Kasumi-1 (cell line): ENCODE measurements at places on chromosomes 1 and 21.
A peak's percentile ranks its signal among the peaks of the same experiment; 100 is the strongest.

GRCh38 chr1:10939654-10940450 is 72.6 kb upstream of the TARDBP start:
- peak; percentile 36 for DNase-seq

DNA sequence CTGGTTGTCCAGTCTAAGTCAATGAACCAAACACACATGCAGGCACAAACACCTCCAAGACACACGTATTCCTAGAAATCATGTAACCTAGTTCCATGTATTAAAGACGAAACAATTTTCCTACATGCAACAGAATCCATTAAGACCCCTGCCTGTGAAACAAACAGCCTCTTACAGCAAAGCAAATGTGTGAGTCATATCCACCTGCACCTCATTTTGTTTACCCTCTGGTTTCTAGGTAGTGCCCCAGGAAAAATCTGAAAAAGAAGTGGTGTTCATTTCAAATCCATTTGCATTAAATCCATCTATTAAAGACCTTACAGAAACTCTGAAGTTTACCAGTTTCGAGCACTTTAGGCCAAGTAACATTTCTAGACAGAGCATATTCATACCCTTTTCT is 74.1 kb downstream of the VCAM1 start:
- no peak for DNase-seq

GRCh38 chr1:38559446-38560165 is 300.0 kb downstream of the RRAGC start:
- DNase-seq = peak; percentile 56

GRCh38 chr1:225897595-225898514 is 8.9 kb upstream of the LEFTY1 start:
- no peak for DNase-seq

DNA sequence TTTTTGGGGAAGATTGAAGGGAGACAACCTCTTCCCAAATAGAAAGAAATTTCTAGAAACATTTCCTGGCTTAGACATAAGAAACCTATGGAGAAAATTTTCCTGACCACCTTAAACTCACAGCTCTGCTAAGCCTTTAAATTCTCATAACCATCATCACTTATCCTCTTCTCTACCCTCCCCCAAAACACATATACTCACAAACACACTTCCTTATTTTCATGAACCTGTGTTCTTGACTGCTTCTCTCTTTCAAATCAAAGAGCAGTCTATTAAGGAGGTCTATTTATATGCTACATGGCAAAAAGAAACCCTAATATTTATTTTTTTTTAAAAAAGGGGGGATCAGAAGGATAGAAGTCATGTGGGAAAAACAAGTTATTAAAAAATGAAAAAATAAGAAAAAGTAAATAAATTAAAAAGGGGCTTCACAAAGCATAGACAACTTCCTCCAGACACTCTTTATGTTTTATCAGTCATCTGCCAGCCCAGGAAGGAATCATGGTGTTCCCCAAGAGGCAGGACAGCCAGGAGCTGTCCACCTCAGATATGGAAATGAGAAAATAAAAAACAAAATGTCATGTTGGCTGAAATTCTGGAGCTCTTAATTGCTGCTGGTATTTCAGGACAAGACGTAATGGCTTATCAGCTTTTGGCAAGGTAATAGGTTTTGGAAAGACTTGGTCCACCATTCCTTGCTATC is 12.8 kb upstream of the RGS2 start:
- DNase-seq = peak; percentile 29

GRCh38 chr1:184298440-184299405 is 88.1 kb upstream of the C1orf21 start:
- DNase-seq = no peak

- DNase-seq = no peak
These were observed 581.5 kb upstream of the B3GALT2 start for GRCh38 chr1:193767886-193768285.

DNA sequence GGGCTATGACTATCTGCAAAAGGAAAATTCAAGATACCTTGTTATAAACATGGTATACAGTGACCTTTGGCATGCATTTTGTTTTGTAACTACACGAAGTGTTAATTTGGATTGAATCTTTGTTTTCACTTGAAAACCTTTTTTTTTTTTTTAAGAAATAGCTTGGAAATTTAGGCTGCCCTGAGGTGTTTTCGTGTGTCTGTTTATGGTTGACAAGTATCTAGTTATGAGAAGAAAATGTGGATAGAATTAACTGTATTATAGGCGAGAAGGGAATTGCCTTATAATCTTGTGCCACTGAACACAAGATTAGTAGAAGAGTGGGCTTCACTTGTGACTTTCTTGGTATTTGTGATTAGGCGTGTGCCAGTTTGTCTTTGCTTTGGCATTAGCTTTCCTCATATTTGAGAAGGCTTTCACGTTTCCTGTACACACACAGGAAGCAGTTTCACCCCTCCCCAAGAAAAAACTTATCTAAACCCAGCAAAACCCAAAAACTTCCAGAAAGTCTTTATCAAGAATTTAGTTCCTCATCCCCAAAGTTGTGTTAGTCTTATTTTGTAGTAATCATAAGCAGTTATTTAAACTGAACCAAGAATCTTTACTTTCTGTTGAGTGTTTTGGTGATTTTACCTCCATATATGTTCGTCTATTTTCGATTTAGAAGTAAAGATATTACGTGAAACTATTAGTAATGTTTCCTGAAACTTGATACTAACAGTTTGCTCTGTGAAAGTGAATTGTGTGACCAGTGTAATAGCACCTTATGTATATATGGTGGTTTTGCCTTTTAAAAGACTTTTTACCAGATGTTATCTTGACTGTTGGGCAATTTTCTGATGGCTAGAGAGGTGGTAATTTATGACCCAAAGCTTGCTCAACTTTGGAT is 3.8 kb downstream of the DYRK1A start:
- peak; percentile 80 for DNase-seq
